ENCODE measurements at places on chromosomes 16 and 17.

DNA sequence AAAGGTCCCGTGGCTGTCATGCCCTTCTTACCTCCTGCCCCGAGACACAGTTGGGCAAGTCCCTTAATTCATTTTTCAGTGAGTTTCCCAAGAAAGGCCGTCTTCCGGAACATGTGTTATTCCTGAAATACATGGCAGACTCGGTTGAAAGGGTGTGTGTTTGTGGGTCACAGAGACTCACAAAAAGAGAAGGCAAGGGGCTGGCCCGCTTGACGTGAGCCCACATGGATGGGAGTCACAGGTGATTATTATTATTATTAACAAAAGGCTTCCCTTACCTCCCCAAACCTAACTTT lies 34.1 kb upstream of the CCR7 start:
- no peak for DNase-seq

DNA sequence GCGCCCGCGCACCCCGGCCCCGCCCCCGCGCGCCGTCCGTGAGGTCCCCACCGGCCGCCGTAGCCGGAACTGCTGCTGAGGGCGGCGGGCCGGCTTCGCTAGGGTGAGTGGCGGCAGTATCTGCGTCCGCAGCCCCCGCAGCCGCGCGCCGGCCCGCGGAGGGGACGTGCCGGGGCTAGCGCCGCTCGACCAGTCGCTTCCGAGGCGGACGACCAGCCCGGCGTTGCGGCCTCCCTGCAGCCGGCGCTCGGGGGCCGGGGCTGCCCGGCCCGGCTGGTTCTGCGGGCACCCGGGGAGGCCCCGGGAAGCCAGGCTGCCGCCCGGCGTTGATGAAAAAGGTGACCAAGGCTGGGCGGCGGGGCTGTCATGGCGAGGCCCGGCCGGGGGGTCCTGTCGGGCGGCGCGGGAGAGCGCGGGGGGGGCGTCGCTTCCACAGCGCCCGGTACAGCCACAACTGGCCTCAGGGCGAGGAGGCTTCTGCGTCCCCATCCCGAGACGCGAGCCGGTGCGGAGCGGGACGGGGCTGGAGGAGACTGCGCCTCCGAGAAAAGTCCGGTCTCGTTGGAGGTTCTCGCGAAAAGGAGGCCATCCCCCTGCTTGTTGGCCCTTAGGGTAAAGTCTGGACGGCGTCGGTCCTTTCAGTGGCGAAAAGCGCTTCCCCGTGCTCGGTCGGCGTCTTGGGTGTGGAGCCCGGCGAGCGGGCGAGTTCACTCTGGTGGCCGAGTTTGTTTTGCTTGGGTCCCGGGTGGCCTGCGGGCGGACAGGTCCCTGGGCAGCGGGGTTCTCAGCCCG lies at the start of gene CRAMP1:
TSS of gene CRAMP1 (plus strand) at position 41 of the 792 bp plus-strand sequence. CDS start 2,280 bp downstream, outside the sequence.
- DNase-seq, result no peak

GRCh38 chr17:353213-353837 lies 718 bp upstream of the RPH3AL start:
- no peak for DNase-seq

DNA sequence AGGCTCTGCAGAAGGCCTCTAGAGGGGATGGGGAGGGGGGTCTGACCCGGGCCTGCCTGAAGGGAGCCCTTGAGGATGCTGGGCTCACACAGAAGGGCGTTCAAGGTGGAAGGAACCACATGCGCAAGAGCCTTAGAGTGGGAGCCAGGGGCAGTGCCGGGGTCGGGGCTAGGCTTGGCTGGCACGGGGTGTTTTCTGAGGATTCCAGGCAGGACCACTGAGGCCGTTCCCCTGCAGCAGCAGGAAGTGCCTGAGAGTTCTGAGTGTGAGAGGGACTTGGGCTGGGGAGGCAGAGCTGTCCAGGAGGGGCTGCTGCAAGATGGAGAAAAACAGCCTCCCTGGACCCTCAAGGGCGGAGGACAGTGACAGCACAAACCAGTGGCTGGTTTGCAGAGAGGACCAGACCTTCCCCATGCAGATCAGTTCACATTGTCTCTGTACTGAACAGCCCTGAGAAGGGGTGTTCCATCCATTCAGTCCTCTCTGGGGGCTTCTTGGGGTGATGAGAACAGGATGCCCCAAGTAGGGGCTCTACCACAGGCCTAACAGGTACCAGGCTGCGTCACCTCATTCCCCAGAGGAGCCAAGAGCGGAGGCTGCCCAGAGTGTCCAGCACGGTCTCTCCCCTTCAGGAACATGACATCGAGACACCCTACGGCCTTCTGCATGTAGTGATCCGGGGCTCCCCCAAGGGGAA lies 3.4 kb downstream of the NDRG4 start:
- DNase-seq, result no peak

DNA sequence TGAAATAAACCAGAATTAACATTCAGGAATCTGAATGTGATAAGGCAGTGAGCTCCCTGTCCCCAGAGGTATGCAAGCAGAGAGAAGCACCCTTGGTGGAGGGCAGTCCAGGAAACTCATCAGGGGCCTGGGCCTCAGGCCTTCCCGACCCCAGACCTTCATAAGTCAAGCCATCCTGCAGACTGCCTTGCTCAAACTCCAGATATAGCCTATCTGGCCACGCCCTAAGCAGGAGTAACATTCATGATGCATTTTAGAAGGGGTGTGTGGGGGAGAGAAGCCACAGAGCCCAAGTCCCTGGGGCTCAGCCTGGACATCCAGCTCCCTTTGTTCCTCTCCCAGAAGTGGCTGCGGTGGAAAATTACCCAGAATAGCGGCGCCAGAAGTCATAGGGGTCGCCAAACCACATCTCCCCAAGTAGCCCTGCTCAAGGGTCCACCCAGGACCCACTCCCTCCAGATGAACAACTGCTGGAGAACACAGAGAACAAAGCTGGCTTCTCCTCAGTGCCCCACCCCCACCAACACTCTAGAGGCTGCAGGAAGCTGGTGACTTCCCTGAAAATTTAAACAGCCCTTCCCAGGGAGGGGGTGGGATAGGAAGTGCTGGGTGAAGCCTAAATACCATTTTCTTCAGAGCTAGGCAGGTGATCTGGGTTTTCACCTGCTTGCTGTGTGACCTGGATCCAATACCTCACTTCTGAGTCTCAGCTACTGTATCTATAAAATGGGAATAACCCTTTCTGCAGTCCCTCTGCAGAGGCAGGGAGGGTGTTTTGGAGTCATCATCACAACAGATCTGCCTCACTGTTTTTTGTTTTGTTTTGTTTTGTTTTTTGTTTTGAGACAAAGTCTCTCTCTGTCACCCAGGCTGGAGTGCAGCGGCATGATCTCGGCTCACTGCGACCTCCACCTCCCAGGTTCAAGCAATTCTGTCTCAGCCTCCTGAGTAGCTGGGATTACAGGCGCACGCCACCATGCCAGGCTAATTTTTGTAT lies 1.5 kb upstream of the SREBF1 start:
- no peak for DNase-seq
